ENCODE measurements at places on chromosomes 2 and 18.

DNA sequence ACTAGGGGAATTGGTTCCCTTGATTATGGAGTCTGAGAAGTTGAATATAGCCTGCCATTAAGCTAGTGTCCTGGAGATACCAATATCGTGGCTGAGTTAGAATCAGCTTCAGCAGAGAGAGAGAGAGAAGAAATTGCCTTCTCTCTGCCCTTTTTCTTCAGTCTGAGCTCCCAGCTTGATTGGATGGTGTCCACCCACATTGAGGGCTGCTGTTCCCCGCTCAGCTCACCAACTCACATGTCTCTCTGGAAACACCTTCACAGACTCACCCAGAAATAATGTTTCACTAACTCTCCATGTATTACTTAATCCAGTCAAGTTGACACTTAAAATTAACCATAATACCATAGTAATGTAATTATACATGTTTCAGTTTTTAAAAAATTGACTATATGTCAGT is 17.9 kb upstream of the TRIM43 start:
- DNase-seq, result no peak

GRCh38 chr2:176139661-176140512 is 10.4 kb downstream of the HOXD8 start:
- no peak for DNase-seq

GRCh38 chr2:221289389-221289788 is 282.7 kb downstream of the EPHA4 start:
- DNase-seq, result no peak

DNA sequence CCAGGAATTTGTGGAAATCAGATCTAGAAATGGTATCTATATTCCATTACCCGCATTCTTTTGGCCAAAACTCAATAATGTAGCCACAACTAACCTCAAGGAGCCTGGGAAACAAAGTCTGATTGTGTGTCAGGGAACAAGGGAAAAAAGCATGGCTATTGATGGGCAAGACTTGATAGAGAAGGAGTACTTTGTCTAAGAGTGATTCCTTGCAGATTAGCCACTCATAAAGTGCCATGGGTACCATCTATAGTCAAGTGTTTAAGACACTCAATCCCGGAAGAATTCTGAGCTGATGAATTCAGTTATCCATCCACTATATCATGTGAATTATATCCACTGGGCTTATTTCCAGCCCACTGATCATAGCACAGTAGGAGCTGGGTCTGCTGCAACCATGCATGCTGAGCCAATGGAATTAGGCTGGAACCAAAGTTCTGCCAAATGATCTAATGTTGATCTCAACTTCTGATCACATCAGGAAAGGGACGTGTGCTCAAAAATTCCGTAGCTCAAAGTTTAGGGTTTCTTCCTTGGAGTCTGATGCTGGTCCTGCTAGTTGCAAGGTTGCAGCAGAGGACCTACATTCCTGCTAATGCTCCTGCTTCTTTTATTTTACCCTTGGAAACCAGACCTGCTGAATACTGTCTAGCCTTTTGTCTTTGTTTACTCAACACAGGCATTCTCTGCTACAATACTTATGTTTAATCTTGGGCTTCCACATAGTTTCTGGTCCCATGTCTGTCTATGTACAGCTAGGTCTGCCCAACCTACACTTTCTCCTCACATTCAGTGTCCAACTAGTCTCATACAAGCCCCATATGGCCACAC is 629.7 kb downstream of the IRS1 start:
- DNase-seq, result no peak

- DNase-seq, result no peak
Measured at GRCh38 chr2:169349535-169349934, 12.8 kb downstream of the LRP2 start.

GRCh38 chr2:48219555-48220436 is 310.2 kb upstream of the STON1 start:
- DNase-seq, result no peak

GRCh38 chr2:153311432-153311831 is 167.1 kb downstream of the RPRM start:
- DNase-seq, result no peak

DNA sequence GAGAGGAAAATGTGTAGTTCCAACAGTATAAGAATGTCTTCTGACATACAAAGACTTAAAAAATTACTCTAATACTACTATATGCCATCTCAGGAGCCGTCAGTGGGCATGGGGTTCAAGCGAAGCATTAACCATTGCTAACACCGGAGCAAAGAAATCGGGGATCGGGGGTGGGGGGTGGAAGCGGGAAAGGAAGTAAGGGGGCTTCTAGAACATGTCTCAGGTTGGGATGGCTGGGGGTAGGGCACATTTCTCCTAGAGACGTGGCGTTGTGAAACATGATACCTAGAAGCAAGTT is 702 bp downstream of the LMAN1 start:
- DNase-seq, result no peak

GRCh38 chr2:200225951-200226350 is 80.5 kb upstream of the SPATS2L start:
- DNase-seq, result no peak

GRCh38 chr18:9726936-9727335 is 18.8 kb downstream of the RAB31 start:
- DNase-seq, result no peak

- no peak for DNase-seq
Measured at GRCh38 chr2:55957142-55957541, 33.6 kb upstream of the EFEMP1 start.

DNA sequence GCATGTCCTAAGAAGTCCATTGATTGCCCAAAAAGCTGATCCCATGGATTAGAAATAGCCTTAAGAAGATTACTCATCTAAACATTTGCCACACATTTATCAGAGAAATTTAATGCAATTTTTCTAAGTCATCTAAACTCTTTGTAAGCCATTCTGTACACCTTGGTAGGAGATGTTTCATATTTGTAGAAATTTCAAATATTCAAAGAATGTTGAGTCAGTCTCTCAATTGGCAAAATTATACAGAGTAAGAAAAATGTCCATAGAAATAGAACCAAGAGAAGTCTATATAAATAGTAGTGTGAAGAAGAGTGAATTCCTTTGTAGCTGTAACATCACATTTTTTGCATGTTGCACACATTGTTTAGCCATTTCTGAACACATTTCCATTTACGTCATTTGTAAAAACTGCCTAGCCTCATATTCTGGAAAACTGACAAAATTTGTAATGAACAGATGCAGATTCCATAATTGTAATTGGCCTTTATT is 128.6 kb downstream of the MSTN start:
- DNase-seq, result no peak

- no peak for DNase-seq
Measured at GRCh38 chr2:169828141-169828811, 1.0 kb downstream of the UBR3 start.
